Stimulated activated CD8-positive, alpha-beta memory T cell treated with anti-CD3 and anti-CD28 coated beads, Interleukin-12 subunit alpha, Interleukin-12 subunit beta, amount 100 ng/mL, for 4 hours (primary cell): ENCODE measurements at places on chromosomes 16 and 17.

GRCh38 chr17:27539152-27539551, 82.9 kb downstream of the KSR1 start:
- DNase-seq: no peak

GRCh38 chr17:4788807-4789700, at the start of gene GLTPD2:
GLTPD2 (plus strand) TSS chr17:4788964; CDS start chr17:4789012, 48 bp downstream.
- no peak for DNase-seq

- no peak for DNase-seq
Measured at GRCh38 chr16:75196836-75197235, 10.1 kb downstream of the CTRB2 start.

GRCh38 chr16:88508868-88509748, 56.0 kb downstream of the ZFPM1 start:
- DNase-seq: no peak

DNA sequence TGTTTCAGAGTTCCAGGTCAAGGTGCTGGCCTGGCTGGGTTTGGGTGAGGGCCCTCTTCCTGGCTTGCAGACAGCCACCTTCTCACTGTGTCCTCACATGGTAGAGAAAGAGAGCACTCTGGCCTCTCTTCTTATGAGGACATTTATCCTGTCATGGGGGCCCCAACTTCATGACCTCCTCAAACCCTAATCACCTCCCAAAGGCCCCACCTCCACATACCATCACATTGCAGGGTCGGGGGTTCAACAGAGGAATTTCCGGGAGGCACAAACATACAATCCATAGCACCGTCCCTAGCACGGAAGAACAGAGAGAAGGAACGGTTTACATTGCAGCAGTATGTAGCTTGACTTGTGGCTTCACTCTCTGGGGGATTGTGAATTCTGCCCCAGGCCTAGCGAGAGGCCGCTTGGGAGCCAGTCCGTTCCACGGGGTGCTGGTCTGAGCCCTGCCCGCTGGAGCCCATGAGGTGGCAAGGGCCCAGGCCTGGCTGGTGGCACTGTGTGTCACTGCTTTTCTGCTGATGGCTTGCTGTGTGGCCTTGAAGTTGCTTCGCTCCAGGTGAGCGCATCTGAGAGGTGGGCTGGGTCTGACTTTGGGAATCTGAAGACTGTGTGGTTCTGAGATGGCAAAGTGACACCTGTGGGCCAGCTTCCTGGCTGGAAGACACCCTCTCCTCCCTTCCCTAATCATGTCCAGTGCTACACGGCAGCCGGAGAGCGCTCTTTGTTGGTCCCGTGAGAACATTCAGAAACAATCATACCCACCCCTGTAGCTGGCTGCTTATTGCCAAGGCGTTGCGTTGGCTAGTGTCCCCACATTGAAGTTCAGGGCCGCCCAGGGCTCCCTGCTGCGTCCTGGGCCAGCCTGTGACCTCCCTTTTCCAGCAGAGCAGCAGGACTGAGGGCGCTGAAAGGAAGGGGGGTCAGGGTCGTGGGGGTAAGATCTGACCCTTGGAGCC, 98.3 kb downstream of the CMIP start:
- no peak for DNase-seq

DNA sequence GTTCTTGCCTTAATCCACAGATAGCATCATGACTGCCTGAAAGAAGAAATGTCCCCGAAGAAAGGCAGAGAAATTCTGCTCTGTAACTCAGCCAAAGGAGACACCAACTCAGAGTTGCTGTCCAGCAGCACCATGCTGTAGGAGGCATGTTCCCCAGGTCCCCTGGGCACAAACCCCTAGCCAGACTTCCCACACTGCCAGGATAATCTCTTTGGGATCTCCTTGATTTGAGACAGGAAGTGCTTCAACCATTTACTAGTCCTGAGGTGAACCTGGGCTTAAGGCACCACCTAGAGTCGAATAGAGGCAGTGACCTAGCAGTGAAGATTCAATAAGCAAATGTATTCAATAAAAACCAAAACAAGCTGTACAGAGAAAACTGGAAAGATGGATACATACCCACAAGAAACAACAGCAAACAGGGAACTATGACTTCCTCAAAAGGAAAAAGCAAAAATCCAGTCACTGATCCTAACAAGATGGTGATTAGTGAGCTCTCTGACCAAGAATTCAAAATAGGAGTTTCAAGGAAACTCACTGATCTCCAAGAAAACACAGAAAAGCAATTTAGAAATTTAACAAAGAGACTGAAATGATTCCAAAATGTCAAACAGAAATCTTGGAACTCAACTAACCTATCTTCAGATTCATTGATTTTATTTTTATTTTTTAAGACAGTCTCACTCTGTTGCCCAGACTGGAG, 5.7 kb downstream of the OR4D2 start:
- no peak for DNase-seq
